ENCODE measurements at places on chromosomes 3 and 15. TPM values are rescaled to one million over a fixed set of nuclear protein-coding genes. Genes with fewer than 3 reads are reported as not detected.

GPR176 gene
- 46.4 TPM for total RNA-seq

RTP4 gene
- not detected for total RNA-seq

BLM gene
- 21.3 TPM for total RNA-seq

ISLR2 gene
- not detected for total RNA-seq

CSTA gene
- total RNA-seq = not detected

GATA2 gene
- total RNA-seq = 38.3 TPM

PSTPIP1 gene
- 1.9 TPM for total RNA-seq

ARPIN gene
- total RNA-seq = 12.0 TPM

CSPG5 gene
- 0.79 TPM for total RNA-seq

PLSCR5 gene
- not detected for total RNA-seq

ITIH4 gene
- total RNA-seq = 0.22 TPM

GREM1 gene
- 0.07 TPM for total RNA-seq

GOLGA6B gene
- not detected for total RNA-seq

GAP43 gene
- not detected for total RNA-seq

CHRM5 gene
- total RNA-seq = not detected

OSTN gene
- total RNA-seq = not detected

CPEB1 gene
- total RNA-seq = not detected

ZNF620 gene
- 7.0 TPM for total RNA-seq

TERC gene
- total RNA-seq = 117 TPM

CPLX3 gene
- not detected for total RNA-seq

RASGRP1 gene
- 0.13 TPM for total RNA-seq

BCHE gene
- total RNA-seq = 0.13 TPM

SLC6A1 gene
- total RNA-seq = under 0.01 TPM

GLCE gene
- total RNA-seq = 163 TPM

PRKCD gene
- total RNA-seq = 5.8 TPM

IGSF10 gene
- total RNA-seq = not detected

ATP10A gene
- under 0.01 TPM for total RNA-seq

NRROS gene
- 7.4 TPM for total RNA-seq

GABRB3 gene
- total RNA-seq = 0.57 TPM

Data from thoracic aorta endothelial cell (primary cell).